Breast epithelium (tissue), 4 donors: ENCODE measurements at places on chromosomes 2 and 18. TPM values are rescaled to one million over a fixed set of nuclear protein-coding genes. Genes with fewer than 3 reads are reported as not detected.

GRCh38 chr18:23384778-23385736 lies 68.0 kb upstream of the RIOK3 start:
- no peak overlapping the region for H3K4me3 ChIP-seq
- H3K27me3 ChIP-seq, result no peaks in the 10 kb centered on the region
- H3K36me3 ChIP-seq, result no peaks in the 10 kb centered on the region
- no peaks in the 10 kb centered on the region for H3K4me1 ChIP-seq
- H3K27ac ChIP-seq, result no peak overlapping the region

- H3K27ac ChIP-seq, result no peak overlapping the region
- no peak for DNase-seq
- no peaks in the 10 kb centered on the region for H3K4me1 ChIP-seq
- H3K4me3 ChIP-seq, result no peak overlapping the region
- H3K27me3 ChIP-seq, result no peaks in the 10 kb centered on the region
These were observed 27.9 kb downstream of the IL37 start for GRCh38 chr2:112938904-112939303.

DNA sequence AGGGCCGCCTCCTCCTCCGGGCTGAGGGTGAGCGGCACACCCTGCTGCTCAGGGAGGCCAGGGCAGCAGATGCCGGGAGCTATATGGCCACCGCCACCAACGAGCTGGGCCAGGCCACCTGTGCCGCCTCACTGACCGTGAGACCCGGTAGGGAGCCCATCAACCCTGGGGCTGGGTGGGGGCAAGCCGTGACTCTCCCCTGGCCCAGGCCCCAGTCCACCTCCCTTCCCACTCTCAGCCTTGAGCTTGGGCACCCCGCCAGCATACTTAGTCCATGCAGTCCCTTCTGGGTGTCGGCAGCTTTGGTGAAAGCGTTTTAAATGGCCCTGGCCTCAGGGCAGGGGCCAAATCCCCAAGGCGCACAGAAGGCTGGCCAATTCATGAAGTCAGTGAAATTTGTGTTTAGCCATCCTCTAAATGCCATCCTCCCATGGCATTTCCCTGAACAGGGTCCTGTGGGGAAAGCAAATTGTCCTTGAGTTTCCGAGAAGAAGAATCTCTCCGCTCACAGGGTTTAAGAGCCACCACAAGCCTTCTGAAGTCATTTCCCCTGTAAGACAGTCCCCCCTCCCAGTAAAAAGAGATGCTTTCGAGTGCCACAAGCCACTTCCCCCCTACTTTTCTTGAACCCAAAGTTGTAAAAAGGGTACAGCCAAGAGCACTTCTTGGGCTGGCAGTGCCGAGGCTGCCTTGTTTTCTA lies 17.2 kb downstream of the SPEG start:
- H3K4me1 ChIP-seq, result no peaks in the 10 kb centered on the region
- H3K36me3 ChIP-seq, result no peaks in the 10 kb centered on the region
- H3K4me3 ChIP-seq, result no peak overlapping the region
- H3K27me3 ChIP-seq, result no peaks in the 10 kb centered on the region

GRCh38 chr2:40363231-40363630 lies 88.7 kb downstream of the SLC8A1 start:
- no peak overlapping the region for H3K27ac ChIP-seq
- H3K36me3 ChIP-seq, result no peaks in the 10 kb centered on the region
- no peak overlapping the region for H3K4me3 ChIP-seq
- no peaks in the 10 kb centered on the region for H3K27me3 ChIP-seq

GRCh38 chr2:17830053-17831034 lies 14.1 kb downstream of the MSGN1 start:
- H3K27ac ChIP-seq, result no peak overlapping the region
- H3K36me3 ChIP-seq, result no peaks in the 10 kb centered on the region
- peak overlapping the region; percentile 6 for H3K4me3 ChIP-seq
- H3K27me3 ChIP-seq, result no peaks in the 10 kb centered on the region

DNA sequence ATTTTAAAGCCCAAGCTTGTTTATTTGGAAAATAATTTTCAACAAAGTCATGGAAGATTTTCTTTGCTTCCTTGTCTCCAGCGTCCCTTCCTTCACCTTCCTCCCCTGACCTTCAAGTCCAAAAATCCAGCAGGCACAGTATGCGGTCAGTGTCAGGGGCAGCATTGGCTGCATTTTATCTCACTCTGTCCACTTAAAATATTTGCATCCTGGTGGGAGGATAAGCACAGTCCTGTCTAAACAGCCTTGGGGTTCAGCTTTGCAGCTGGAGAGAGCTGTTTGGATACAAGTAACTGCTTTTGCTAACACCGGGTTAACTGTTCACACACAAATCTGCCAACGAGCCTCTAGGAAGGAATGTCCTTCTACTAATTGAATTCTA lies 318.1 kb downstream of the PDE11A start:
- no peak for DNase-seq
- H3K27ac ChIP-seq, result no peak overlapping the region
- H3K4me3 ChIP-seq, result no peak overlapping the region
- H3K27me3 ChIP-seq, result no peaks in the 10 kb centered on the region
- no peaks in the 10 kb centered on the region for H3K4me1 ChIP-seq

Gene MYOM1
- total RNA-seq, result 3.1 TPM
